GF-D8 (cell line): ENCODE measurements at places on chromosomes 6 and 20.

- no peak for DNase-seq
These were observed 11.6 kb downstream of the AKIRIN2 start for GRCh38 chr6:87690441-87690840.

- DNase-seq = no peak
These were observed 374.5 kb downstream of the RNGTT start for GRCh38 chr6:88588938-88589337.

GRCh38 chr6:136503303-136504029, 46.8 kb downstream of the MAP7 start:
- no peak for DNase-seq

DNA sequence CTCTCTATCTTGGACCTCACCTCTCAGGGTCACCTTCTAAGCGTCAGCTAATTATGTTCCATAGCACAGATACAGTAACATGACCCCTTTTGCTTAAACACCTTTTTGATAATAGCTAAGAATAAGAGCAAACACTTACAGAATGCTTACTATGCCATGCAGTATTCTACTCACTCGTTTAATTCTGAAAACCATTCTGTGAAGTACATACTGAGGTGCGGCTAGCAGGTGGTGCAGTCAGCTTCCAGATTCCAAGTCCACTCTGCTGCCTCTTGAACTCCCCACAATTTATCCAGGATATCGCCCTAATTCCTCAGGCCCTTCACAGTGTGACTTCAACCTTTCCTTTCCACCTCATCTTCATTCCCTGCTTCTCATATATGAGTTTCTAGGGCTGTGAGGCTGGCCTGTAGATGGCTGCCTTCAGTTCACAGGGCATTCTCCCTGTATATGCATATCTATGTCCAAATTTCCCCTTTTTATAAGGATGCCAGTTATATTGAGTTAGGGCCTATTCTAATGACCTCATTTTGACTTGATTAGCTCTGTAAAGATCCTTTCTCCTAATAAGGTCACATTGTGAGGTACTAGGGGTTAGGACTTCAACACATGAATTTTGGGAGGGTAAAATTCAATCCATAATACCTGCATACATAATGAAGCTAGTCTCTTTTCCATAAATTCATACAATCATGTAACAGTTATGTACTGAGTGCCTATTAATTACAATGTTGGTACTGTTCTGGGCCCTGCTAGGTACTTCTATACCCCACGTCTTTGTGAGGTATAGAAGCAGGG, 130.1 kb downstream of the PDSS2 start:
- DNase-seq = no peak

GRCh38 chr6:85114581-85114935, 335.3 kb upstream of the NT5E start:
- no peak for DNase-seq
